ENCODE measurements at places on chromosomes 11 and 22.

- DNase-seq, result no peak
Observed at GRCh38 chr22:17938484-17938924, 85.9 kb downstream of the MICAL3 start.

- DNase-seq, result no peak
Observed at GRCh38 chr11:1350086-1350725, 39.5 kb upstream of the BRSK2 start.

DNA sequence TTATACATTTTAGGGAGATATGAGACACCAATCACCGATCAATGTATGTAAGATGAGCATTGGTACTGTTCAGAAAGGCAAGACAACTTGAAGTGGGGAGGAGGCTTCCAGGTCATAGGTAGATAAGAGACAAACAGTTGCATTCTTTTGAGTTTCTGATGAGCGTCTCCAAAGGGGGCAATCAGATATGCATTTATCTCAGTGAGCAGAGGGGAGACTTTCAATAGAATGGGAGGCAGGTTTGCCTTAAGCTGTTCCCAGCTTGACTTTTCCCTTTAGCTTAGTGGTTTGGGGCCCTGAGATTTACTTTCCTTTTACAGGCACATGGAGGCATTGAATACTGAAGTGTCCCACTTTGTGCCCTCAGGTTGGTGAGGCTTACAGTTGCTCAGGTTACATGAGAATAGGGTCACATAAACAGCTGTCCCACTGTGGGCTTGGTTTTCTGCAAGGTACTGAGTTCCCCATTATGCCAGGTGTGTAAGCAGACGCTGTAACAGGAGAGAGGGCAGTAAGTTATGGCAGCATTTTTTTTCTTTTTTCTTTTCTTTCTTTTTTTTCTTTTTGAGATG, 129.8 kb upstream of the SERPIND1 start:
- DNase-seq, result no peak

- DNase-seq, result no peak
Observed at GRCh38 chr22:31295831-31296657, 3.8 kb upstream of the PIK3IP1 start.

- no peak for DNase-seq
Observed at GRCh38 chr11:116686866-116687265, 85.9 kb downstream of the BUD13 start.

DNA sequence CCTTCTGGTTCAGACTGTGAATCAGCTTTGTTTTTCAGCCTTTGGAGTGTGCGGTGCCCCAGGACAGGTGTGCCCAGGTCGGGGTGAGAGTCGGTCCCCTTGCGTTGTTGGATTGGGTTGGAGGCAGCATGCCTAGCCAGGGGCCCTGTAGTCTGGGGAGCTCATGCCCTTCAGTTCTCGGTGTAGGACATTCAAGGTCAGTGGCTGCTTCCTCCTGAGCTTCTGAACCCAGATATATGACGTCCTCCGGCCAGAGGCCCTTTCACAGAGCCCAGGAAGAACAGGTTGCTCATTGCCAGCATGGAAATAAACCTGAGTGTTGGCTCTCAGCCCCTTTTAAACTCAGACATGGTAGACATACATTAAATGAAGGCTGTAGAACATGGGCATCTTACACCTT, 2.7 kb downstream of the CSRP3 start:
- no peak for DNase-seq

Data from hypothalamus (tissue), 51 donors.